NCI-H748 treated with DMSO at 0.1 percent for 48 hours (cell line): ENCODE measurements at places on chromosomes 5 and 9.

- DNase-seq: no peak
Observed at GRCh38 chr9:19901586-19901985, 112.7 kb upstream of the SLC24A2 start.

DNA sequence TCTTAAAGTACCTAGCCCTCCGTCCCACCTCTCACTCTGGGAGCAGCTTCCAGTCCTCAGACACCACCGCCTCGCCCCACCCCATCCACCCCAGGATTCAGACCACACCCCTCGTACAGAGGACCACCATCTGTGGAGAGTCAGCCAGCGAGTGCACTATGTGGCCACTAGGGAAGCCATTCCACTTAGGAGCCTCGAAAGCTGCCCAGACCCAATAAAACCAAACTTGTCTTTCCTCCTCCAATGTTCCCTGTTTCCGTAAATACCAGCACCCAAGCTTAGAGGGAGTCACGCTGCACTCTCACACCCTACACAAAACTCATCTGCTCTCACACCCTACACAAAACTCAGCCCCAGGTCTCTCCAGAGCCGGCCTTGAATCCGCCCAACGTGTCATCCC, 1.9 kb downstream of the GCNT4 start:
- DNase-seq: no peak

GRCh38 chr5:172523146-172523745, 68.9 kb upstream of the SH3PXD2B start:
- no peak for DNase-seq

GRCh38 chr9:109166771-109167601, at the start of gene FRRS1L:
TSS of gene FRRS1L (minus strand) at chr9:109167249. CDS start at chr9:109167138, 111 bp downstream.
- no peak for DNase-seq

- peak; percentile 8 for DNase-seq
Observed at GRCh38 chr5:149317281-149318048, 27.8 kb upstream of the GRPEL2 start.

DNA sequence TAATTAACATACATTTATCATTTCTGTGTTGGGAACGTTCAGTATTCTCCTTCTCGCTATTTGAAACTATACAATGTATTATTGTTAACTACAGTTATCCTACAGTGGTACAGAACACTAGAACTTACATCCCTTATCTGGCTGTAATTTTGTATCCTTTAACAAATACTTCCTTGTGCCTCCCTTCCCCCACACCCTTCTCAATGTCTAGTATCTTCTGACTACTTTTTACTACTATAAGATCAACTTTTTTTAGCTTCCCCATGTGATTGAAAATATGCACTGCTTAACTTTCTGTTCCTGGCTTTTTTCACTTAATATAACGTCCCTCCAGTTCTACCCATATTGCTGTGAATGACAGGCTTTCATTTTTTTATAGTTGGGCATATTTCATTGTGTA, 253.5 kb downstream of the RAB3C start:
- no peak for DNase-seq

DNA sequence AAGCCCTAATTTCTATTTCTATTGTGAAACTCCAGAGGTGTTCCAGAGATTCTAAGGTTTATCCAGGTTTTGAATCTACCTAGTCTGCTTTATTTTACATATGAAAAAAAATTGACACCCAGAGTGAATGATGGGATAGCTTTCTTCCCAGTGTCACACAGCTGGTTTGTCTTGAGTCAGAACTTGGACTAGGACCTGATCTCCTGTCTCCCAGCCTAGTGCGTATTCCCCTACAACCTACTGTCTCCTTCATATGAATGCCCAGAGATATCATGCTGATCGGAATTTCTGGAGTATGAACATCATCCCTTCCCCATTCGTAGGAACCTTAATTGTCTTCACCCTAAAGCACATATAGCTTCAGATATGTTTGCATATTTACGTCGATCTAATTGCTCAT, 524.2 kb downstream of the SPATA31D1 start:
- DNase-seq: no peak

DNA sequence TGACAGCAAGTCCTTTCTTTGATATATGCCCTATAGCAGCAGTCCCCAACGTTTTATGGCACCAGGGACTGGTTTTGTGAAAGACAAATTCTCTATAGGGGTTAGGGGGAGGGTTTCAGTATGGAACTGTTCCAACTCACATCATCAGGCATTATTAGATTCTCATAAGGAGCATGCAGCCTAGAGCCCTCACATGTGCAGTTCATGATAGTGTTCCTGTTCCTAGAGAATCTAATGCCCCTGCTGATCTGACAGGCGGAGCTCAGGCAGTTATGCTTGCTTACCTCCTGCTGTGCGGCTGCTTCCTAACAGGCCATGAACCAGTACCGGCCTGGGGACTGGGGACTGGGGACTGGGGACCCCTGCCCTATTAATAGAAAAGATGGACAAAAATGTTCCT, 2.7 kb upstream of the RAPGEF6 start:
- no peak for DNase-seq

- DNase-seq: no peak
Observed at GRCh38 chr5:180130291-180130869, 58.8 kb upstream of the RNF130 start.

- no peak for DNase-seq
Observed at GRCh38 chr9:16688814-16689213, 181.7 kb downstream of the BNC2 start.

- DNase-seq: peak; percentile 67
Observed at GRCh38 chr5:115180165-115180709, 10.5 kb upstream of the TRIM36 start.

DNA sequence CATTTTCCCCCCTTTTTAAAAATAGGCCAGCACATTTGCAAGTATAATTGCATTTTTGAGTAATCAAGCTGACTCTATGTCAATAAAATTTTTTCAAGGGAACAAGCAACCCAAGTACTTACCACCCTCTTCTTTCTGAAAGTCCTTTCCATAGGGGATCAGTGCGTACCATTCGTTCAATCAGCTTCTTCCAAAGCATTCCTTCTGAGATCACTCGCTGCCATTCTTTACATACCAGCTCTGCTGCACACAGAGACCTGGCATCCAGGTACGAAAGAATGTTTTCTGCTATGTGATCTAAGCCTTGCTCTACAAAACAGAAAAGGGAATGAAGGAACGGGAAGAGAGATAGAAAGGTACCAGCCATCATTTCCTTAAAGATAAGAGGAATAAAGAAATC, 106.6 kb downstream of the FBXW11 start:
- DNase-seq: no peak

DNA sequence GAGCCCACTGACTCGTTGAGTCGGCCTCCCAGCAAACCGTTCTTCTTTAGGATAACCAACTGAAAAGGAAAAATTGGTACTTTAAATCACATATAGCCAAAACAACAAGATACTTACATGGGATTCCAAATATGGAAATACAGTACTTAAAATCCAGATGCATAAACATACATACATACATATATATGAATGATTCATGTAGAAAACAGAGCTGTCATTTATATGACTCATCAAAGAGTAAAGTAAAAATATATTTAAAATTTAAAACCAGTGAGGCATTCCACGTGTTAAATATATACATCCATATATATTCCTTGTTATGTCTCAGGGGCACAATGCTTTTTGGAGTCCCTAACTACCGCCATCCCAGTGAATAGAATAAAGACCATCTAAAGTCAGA, 36.7 kb downstream of the DMGDH start:
- no peak for DNase-seq

DNA sequence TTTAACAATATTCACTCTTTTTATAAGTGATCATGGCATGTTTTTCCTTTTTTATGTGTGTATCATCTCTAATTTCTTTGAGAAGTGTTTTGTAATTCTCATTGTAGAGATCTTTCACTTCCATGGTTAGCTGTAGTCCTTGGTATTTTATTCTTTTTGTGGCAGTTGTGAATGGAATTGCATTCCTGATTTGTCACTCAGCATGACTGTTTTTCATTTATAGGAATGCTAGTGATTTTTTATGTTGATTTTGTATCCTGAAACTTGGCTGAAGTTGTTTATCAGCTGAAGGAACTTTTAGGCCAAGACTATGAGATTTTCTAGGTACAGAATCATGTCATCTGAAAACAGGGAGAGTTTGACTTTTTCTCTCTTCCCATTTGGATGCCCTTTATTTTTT, 13.1 kb upstream of the SPINK13 start:
- no peak for DNase-seq

GRCh38 chr5:74028406-74028805, 402.4 kb downstream of the ARHGEF28 start:
- DNase-seq: no peak

DNA sequence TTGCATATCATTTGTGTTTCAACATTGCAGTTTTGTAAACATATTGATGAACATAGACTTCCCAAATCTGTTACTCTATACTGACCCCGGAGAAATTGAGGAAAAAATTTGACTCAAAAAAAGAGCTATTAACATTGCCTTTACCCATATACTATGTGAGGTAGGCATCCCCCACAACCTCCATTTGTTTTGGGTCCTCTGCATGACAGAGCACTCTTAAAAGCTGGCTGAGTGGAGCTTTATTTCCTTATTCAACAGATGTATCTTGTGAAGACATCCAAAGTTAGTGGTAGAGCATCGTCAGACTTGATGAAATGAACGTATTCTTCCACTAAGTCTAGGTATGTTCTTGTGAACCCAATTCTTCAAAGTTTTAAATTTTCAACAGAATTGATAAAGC, 310.5 kb downstream of the CDH9 start:
- DNase-seq: no peak

DNA sequence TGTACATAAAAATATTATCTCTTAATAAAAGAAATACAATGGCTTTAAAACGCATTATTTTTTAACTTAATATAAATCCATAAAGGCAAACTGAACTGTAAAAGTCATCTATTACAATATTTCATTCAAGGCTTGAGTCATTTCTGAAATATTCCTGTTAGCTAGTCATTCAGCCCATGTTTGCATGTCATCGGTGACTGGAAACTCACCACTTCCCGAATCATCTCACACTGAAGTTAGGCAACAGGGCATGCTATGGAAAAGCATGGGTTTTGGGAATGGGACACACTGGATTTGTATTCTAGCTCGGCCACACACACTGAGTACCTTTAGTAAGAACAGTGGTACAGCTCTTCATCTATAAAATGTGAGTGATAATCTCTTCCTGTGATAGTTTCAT, 691.1 kb upstream of the C9orf72 start:
- no peak for DNase-seq

DNA sequence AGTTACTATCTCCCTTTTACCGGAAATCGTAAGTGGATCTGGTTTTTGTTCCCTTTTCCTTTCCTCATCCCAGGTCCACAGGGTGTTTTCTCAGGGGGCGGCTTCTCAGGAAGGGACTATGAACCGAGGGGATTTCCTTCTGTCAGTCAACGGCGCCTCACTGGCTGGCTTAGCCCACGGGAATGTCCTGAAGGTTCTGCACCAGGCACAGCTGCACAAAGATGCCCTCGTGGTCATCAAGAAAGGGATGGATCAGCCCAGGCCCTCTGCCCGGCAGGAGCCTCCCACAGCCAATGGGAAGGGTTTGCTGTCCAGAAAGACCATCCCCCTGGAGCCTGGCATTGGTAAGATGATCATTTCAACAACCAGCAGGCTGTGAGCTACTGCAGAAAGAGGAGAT, 75.8 kb downstream of the GOLPH3 start:
- no peak for DNase-seq

GRCh38 chr5:16666883-16667398, 50.1 kb upstream of the RETREG1 start:
- peak; percentile 47 for DNase-seq

GRCh38 chr9:94782355-94783101, 56.0 kb downstream of the AOPEP start:
- no peak for DNase-seq

DNA sequence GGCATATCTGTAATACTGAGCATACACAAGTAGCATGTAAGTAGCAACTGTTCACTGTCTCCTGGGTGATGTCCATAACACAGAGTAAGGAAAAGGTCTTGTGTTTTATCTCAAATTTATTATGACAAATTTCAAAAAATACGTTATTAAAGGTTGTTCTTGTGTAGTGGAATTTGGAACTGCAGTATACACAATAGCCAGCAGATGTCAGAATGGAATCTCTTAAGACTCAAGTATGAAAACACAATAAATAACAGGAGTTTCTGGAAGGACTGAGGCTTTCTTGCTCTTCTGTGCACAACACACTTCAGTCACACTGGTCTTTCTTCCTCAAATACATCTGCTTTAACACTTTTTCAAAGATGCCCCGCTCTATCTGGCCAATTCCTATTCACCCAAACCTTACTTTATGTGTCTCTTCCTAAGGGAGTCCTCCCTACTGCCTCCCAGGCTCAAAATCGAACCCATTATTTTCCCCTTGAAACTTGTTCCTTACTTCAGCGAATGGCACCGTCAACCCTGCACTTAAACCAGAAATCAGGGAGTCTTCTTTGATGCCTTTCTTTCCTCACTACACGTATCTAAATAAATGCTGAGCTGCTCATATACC, 6.5 kb upstream of the FBXO10 start:
- DNase-seq: no peak

GRCh38 chr5:125390326-125390725, 643.9 kb upstream of the ZNF608 start:
- no peak for DNase-seq

GRCh38 chr5:68519143-68519542, 303.6 kb downstream of the PIK3R1 start:
- no peak for DNase-seq

- DNase-seq: no peak
Observed at GRCh38 chr9:121749614-121750013, 98.2 kb downstream of the DAB2IP start.

DNA sequence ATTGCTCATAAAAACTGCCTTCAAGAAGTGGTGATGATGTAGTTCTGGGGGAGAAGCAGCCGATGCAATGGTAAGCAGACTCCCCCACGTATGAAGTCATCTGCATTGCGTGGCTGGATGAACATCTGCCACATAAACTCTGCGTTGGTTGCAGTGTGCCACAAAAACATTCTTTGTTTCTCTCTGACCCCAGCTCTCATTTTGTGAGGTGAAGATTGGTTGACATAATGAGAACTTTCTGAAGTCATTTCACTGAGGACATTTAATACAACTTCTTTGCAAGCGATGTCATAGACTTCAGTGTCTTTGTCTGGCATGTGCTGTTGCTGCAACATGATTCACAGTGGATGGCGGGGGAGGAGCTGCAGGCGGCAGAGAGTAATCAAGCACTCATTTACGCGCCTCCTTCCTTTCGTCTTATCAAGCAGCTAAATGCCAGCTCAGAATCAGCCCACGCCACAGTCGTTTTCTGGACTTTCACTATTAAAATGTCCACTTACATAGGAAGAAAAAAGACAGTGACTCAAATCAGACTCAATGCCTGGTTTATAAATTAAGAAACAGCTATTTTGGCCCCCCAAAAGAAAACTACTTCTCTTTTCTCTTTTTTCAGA, 91.5 kb upstream of the NFIL3 start:
- no peak for DNase-seq

DNA sequence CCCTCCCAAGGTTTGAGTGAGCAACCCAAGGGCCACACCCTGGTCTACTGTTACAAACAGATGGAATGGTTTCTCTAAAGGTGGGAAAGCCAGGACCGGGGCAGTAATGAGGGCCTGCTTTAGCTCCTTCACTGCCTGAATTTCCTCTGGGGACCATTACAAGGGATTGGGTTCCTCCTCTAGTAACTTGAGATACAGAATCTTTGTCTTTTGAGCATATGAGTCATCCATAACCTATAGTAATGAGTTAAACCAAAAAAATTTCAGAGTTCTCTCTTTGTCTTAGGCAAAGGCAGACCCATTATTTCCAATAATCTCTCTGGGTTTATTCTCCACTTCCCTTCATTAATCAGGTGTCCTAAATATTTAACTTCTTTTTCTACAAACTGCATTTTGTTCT, 618.8 kb downstream of the HINT1 start:
- no peak for DNase-seq

GRCh38 chr9:15268317-15268716, 38.7 kb downstream of the TTC39B start:
- DNase-seq: no peak
